ENCODE measurements at places on chromosomes 3 and 15.

DNA sequence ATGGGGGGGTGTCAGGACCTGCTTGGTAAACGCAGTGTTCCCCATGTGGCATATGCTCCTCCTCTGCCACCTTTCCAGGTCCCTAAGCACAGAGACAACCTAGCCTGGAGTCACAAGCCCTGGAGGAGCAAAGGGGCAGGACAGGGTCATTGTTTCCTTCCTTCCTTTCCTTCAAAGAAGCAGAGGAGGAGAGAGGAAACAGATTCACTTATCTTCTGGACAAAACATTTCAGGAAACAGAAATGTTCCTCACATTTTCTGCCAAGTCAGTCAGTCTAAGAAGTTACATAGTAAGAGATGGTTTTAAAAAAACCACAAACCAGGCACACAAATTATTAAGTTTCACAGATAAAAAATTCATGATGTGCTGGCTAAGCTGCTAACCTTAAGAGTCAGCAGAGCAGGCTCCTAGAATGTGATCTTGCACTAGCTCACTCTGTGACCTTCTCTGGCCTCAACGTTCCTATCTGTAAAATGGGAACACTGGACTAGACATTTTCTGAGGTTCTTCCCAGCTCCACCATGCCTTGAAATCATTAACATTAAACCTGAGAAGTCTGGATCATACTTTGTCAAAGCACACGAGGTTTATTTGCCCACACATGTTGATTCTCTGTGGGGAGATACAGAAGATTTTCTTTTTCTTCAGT lies 47.9 kb downstream of the ATP13A5 start:
- no peak for DNase-seq

- DNase-seq: no peak
Measured at GRCh38 chr15:89777073-89777751, 1.1 kb downstream of the MESP2 start.

GRCh38 chr3:14404631-14405359 lies 2.4 kb downstream of the SLC6A6 start:
- no peak for DNase-seq

- DNase-seq: no peak
Measured at GRCh38 chr3:173865900-173866498, 468.5 kb downstream of the NLGN1 start.

DNA sequence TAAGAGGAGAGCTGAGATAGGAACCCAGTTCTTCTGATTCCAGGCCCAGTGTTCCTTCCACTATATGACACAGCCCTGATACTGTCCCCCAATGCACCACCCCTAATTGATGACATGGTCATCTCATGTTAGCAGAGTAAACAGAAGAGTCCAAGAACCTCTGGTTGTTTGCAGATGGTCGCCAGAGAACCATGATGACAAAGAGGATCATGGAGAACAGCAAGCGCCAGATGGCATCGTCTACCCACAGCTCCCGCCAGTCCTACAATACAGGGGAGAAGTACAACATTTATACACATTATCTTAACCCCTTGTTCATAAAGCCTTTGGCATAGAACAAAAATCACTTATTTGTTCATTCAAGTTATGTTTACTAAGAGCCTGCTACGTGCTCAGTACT lies 18.5 kb upstream of the VPS39 start:
- DNase-seq: no peak

DNA sequence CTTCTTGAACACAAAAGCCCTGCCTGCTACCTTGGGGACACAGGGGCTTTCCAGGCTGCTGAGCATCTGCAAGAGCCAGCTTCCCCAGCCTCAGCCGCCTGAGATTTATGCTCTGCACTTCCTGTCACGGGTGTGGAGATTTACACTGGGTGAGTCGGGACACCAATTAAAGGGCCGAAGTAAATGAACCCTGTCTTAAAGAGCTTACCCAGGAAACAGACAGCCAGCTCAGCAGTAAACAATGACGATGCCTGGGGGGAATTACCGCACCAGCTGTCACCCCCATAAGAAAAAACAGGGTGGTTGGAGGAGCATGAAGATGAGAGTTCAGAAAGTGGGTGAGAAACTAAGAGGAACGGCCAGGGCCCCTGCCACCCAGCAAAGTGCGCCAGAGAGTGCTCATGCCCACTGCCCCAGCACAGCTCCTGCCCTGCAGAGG lies 37.5 kb upstream of the IQSEC1 start:
- no peak for DNase-seq

DNA sequence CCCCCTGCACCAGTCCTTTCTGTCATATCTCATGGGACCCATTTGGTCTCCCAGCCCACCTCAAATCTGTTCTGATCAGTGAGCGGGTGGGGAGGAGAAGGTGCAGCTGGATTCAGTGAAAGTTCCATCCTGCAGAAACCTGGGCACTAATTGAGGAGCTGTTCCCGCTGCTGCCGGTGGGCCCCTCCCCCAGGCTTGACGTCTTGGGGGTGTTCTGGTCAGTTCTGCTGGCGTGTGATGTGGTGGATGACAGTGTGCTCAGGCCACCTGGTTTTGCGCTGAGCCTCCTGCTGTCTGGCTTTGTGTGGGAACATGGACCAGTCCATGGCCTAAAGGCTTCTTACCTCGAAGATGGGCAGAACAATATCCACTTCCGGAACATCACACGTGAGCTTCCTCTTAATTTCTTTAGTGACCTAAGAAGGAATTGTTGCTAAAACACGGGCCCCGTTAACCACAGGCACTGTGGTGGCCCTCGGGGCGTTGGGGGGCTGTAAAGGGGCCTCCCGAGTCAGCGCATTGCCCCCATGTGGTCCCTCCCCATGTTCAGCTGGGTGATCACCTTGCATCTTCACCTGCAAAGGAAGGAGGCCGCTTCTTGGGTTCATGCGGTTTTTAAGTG lies 59.7 kb downstream of the RGMA start:
- no peak for DNase-seq

GRCh38 chr15:64694816-64695215 lies 80.6 kb downstream of the RBPMS2 start:
- DNase-seq: no peak

GRCh38 chr15:45425135-45425534 lies 46.8 kb upstream of the GATM start:
- no peak for DNase-seq
